Calu3 (cell line): ENCODE measurements at places on chromosomes 1 and 21. TPM values are rescaled to one million over a fixed set of nuclear protein-coding genes. Genes with fewer than 3 reads are reported as not detected.

DNA sequence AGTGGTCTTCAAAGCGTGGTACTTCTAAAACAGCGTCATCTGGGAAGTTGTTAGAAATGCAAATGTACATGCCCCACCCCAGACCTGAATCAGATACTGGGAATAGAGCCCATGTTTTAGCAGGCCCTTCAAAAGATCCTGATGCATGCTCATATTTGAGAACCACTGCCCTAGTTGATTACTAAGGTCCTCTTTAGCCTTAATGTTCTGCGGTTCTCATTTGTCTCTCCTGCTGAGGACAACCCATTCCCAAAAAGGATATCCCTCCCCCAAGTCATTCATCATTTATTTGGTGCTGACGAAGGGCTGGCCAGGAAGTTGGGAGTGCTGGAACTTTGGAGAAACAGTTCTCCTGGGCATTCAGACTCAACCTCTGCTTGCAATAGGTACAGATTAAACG is 92.4 kb upstream of the RALGPS2 start:
- DNase-seq: no peak

- no peak for DNase-seq
Measured at GRCh38 chr1:57163325-57163724, 197.5 kb upstream of the C8B start.

- no peak for DNase-seq
Measured at GRCh38 chr1:184164536-184164935, 113.0 kb downstream of the TSEN15 start.

GRCh38 chr1:94713472-94714141 is 106.5 kb upstream of the SLC44A3 start:
- DNase-seq: peak; percentile 86

- no peak for DNase-seq
Measured at GRCh38 chr21:16437586-16437985, 707.8 kb downstream of the USP25 start.

GRCh38 chr1:201085902-201086735 is 26.1 kb downstream of the CACNA1S start:
- DNase-seq: peak; percentile 85

- no peak for DNase-seq
Measured at GRCh38 chr1:113983826-113984225, 4.6 kb downstream of the OLFML3 start.

DNA sequence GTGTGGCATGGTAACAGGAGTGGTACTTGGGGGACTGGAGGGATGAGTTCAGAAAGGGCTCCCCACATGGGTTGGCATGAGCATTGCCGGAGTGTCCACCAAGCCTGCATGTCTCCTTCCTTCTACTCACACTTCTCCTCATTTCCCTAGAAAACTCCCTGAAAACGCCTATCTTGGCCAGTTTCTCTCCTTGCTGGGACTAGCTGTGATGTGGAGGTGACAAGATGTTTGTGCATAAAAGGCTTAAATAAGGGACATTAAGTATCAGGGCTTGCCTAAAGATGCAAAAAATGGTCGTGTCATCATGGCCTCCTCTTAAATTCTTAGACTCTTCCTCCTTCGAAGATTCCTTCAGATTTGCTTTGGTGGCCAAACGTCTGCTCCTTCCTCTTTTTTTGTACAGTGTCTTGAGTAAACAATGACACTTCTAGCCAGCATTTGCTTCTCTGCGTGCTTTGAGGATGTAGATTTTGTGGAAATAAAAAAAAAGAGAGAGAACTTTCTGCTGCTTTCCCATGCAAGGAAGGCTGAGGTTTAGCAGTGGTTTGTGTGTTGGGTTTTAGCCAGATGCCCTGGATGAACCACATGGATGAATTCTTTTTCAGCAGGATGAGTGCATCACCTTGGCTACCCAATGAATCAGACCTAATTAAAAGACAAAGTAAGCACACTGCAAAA is 239.1 kb upstream of the IRF2BP2 start:
- DNase-seq: no peak

GRCh38 chr1:110250008-110250407 is 39.9 kb downstream of the KCNC4 start:
- DNase-seq: no peak

- no peak for DNase-seq
Measured at GRCh38 chr1:31441970-31442647, 29.1 kb downstream of the SERINC2 start.

DNA sequence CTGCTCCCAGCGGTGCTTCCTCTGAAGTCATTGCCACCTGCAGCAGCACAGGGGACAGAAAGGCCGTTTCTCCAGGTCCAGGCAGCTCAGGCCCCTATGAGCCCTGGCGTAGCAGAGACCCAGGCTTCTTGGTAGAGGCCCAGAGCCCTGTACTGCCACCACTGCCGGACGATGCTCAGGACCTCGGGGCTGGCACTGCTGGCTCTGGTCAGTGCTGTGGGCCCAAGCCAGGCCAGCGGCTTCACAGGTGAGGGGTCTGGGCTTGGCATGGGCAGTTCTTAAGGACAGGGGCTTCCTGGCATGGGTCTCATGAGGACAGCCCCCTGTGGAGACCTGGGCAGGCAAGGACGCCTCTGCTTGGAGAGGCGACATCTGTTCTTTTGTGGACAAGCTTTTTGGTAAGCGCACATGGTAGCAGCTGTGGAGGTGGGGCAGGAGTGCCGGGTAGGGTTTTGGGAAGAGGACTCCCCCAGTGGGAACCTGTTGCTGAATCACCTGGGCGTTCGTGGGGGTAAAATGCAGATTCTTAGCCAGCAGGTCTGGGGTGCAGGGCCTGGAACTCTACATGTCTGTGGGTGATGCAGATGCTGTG is at the start of gene UMODL1:
TSS of gene UMODL1 (plus strand) at position 172 of the 592 bp plus-strand sequence. CDS start at position 172, 0 bp downstream.
- DNase-seq: no peak

DNA sequence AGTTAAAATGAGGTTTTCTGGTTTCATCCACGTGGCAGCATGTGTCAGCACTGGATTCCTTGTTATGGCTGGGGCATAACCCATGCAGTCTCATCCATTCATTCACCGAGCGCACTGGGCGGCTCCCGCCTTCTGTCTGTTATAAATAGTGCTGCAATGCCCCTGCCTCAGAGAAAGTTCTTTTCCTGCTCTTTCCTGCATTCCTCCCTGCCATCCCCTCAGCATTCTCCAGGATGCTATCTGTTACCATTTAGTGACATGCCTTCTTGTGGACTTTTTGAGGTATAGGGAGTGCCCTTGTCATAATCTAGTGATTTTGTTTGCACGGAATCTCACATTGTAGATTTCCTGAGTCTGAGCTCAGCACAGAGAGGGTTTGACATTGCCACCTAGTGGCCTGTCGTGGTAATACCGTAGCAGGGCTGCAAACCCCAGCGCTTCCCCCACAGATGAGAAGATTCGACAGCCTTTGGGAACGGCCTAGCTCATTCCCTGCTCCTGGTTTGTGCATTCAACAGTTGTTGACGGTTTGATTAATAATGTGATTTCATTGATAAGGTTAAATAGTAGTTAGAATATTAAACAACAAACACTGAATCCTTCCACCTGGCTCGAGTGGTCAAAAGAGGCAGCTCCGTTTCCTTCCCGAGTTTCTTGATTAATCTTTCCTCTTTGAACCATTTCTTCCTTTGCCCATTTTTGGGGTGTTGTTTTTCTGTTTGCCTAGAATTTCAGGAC is 46.3 kb downstream of the UMODL1 start:
- DNase-seq: peak; percentile 73

GRCh38 chr1:223827193-223827663 is 18.5 kb downstream of the TP53BP2 start:
- DNase-seq: no peak

GRCh38 chr1:53319296-53320101 is 8.4 kb downstream of the LRP8 start:
- no peak for DNase-seq

GRCh38 chr1:33738536-33738935 is 125.3 kb upstream of the HMGB4 start:
- no peak for DNase-seq

GRCh38 chr21:42142627-42143026 is 71.5 kb downstream of the UMODL1 start:
- no peak for DNase-seq

The CDCA8 gene
- 33.2 and 34.5 TPM in 2 replicates for total RNA-seq

The SLC30A2 gene
- total RNA-seq: not detected in 2 replicates

The PRELP gene
- not detected in 2 replicates for total RNA-seq

The RIPK4 gene
- 30.0 and 30.3 TPM in 2 replicates for total RNA-seq

The LCE6A gene
- total RNA-seq: not detected in 2 replicates

The NPHS2 gene
- total RNA-seq: not detected in 2 replicates
